ENCODE measurements at places on chromosomes 13 and 19.

GRCh38 chr13:48879432-48879831 is 96.3 kb upstream of the FNDC3A start:
- no peak for DNase-seq

GRCh38 chr19:3249408-3249807 is 24.9 kb downstream of the CELF5 start:
- DNase-seq = no peak

DNA sequence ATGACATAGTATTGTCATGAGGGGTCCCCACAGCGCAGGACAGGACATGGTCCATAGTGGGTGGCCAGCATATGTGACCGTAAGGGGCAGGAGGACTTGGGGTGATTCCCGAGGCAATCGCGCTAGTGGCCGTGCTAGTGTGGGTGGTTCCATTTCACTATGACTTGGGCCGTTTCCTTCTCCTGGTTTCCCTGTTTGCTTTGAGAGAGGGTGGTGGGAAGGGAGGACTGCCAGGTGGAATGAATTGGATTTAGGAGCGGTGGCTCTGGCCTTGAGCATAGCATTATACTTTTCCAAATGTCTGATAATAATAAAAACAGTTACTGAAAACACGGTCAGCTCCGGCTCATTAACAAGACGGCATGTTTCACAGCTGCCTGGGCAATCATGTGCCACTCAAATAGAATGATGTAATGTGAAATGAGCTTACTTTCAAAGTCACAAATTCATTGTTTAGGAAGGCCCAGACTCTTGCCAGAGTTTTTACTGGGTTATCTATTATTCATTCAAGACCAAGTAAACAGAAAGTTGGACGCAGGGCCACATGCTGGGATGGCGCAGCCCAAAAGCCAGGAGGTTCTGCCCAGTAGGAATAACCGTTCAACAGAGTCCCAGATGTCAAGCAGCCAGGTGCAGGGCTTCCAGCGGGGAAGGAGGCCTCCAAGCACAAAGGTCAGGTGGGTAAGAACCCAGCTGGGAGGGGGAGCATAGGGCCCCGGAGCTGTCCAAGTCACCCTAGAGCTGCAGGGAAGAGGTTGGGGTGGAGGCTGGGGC is 19.6 kb upstream of the SLC15A1 start:
- no peak for DNase-seq

GRCh38 chr13:82698383-82698782 is 1183.9 kb downstream of the SLITRK1 start:
- no peak for DNase-seq

DNA sequence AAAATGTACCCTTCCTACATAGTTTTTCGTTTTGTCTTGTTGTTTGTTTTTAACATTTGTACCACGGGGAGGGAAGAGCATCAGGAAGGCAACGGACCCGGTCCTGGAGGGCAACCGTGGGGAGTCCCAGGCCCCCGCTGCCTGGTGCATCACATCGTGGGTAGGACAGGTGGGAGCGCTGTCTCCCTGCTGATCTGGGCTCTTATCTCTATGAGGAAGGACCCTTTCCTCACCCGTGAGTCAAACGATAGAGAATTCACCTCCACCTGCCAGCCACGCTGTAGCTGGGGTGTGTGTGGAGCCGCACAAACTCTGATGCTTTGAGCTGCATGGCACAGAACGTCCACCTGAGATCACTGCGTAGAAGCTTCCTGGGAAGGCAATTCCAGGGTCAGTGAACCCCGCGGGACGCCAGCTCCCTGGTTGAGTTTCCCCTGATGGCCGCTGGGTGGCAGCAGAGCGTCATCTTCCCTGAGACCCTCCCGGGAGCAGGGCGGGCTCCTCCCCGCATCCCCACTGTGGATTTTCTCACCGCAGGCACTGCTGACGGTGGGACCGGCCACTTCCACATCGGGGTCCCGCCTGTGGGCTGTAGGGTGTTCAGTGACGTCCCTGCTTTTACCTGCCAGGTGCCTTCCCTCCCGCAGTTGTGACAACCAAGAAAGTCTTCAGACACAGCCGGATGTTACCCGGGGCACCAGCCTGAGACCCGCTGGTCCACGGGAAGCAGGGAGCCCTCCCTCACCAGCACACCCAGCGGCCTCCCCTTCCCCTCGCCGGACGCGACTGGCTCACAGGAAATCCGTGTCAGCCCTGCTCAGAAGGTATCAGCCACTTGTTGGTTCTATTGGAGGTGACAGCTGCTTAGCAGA is 54.7 kb downstream of the ZNF787 start:
- peak; percentile 80 for DNase-seq

- DNase-seq = peak; percentile 76
These were observed 2.7 kb downstream of the VSTM2B start for GRCh38 chr19:29528350-29528945.

DNA sequence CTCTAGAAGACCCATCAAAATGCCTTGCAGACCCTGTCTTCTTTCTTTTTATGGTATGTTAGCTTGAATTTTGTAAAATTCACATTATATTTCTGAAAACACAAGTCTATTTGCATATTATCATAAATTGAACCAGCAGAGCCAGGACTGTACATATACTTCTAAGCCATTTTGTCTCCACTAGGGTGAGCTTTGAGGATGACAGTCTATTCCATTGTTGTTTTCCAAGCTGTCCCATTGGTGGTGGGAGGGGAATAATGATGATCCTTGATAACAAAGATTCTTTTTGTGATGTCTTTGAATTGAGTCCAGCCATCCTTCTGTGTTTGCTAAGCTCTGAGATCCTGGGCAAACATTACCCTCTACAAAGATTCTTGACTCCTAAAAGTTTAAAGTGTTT is 359.3 kb upstream of the PCDH20 start:
- no peak for DNase-seq

DNA sequence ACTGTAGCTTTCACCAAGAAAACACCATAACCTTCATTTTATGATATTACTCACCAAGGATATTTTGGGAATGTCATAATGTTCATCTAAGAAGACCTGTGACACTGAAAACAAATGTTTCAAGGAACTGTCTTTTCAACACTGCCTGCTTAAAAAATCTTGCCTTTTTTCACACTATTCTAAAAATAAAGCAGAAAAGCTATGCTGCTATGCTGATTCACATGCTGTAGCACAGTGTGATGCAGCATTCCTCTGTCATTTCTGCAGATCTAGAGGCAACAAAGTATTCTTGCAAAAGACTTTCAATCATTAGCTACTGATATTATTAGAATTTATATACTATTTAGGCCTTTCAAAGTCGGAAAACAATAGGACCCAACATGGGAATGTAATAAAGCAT is 525.7 kb downstream of the UQCRFS1 start:
- DNase-seq = no peak

- DNase-seq = no peak
These were observed 716 bp downstream of the ZNF573 start for GRCh38 chr19:37778613-37779126.

DNA sequence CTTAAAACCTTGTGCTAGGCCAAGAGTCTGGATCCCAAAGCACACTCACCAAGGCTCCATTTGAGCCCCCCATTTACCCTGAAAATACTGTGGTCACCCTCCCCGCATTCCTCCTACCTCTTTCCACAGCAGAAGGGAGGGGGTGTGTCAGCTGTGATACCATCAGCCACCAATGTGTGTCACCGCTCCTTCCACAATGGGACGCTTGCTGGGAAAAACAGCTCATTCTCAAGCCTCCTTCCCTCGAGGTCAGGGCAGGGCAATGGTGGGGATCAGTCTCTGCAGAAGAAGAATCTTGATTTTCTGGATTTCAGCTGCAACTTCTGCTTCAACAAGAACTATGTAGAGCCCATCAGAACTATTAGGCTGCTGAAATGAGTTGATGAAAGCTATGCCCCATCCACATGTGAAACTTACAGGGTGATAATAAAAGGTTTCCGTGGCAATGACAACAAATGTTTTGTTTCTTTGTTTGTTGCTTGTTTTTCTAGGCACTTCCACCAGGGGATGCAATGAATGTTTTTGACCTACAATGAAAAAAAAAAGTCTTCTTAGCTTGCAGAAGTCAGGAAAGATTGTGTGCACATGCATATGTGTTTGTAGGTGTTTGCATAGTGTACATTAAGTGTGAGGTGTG is 26.4 kb upstream of the ZNF507 start:
- peak; percentile 35 for DNase-seq

GRCh38 chr19:34171539-34171876 is 796 bp upstream of the LSM14A start:
- DNase-seq = peak; percentile 3

DNA sequence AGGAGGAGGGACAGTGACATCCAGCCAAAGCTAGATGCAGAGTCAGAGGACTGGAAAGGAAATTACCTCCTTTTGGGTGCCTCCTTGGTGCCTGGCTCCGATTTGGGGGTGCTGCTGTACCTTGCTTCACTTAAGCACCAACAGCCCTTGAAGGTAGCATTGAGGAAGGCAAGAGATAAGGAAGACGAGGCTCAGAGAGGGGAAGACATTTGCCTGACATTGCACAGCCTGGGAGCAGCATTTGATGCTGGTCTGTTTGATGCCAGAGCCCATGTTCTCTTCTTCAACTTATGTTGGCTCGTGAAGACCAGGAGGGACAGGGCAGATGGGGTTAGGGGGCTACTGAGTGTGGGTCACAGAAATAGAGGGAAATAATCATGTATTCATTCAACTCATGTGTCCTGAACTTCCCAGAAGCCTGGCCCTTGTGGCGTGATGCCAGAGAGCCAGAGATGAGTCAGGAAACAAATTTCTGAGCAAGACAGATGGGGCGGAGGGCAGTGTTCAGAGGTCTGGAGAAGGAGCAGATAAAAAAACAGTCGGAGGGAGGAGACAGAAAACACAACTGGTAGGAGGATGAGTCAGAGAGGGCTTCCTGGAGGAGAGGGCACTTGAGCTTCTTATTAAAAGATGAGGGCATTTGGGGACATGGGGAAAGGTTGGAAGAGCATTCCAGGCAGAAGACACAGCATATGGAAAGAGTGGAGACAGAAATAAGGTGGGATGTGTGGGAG is 3.0 kb upstream of the C19orf81 start:
- no peak for DNase-seq

- DNase-seq = peak; percentile 41
These were observed 1.8 kb downstream of the VASP start for GRCh38 chr19:45508861-45509691.

DNA sequence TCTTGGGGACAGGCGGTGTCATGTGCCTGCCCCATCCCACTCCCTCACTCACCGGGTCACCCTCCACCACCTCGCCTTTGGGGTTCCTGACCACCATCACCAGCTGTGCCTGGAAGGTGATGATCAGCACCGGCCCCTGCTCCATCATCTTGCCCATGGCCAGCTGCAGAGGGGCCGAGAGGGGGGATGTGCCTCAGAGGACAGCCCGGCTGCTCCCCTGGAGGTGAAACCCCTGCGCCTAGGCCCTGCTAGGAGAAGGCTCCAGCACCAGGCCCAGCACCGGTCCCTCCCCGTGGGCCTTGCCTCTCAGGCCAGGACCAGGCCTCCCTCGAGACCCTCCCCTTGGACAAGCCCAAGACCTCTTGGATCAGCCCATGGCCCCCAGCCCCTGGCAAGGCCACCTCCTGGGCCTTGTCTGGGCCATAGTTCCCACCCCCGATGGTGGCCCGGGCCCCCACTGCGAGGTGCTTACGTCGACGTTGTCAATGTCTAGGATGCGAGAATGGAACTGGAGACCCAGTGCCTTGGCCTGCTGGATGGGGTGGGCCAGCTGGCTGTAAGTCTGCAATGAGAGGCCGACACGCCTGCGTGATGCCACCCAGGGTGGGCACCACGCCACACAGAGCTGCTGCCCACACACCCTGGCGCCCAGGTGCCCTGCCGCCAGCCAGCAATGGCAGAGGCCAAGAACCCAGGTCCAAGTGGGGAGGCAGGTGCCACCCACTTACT is 1.8 kb upstream of the CTXN1 start:
- DNase-seq = no peak

- DNase-seq = no peak
These were observed 625.3 kb upstream of the PRR20A start for GRCh38 chr13:56515441-56515840.

GRCh38 chr13:39415008-39415802 is 187.8 kb downstream of the LHFPL6 start:
- DNase-seq = peak; percentile 26

- no peak for DNase-seq
These were observed 385.1 kb downstream of the IRS2 start for GRCh38 chr13:109401307-109401706.

DNA sequence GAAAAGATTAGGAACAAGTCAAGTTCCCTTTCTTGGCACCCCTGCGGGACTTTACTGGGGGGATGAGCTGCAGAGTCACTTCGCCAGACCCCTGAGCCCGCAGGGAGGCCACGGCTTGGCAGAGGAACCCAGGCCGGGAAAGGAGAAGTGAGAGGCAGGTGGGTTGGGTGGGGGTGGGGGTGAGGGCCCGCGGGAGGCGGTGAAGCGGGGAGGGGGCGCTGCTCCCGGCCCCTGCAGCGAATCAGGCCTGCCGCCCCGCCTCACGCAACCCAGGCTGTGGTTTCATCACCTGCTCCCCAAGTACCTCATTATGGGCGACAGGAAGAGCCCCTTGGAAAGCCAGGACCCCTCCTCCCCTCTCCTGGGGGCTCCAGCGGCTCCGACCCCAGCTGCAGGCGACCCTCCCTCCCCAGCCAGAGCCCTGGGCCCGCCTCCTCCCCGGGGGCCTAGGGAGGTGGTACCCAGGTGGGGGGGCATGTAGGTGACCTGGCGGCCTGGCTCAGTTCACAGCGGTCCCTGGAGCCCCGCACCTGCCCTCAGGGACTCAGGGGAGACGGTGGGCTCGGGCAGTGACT is 9.5 kb downstream of the MEF2B start:
- DNase-seq = no peak

DNA sequence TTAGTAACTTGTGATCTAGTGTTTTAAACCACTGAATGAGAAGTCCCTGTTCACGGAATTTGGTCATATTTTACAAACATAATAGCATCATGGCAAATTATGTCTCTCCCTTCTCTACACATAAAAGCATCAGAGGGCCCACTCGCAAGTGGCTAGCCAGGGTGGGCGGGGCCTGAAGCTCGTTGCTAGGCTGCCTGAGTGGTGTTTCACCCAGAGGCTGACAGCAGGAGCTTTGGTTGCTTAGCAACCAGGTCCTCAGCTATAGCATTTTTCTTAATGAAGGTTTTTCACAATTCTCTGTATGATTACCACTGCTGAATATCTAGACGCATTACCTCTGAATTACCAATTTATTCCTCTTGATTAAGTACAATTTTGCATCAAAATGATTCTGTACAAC is 126.5 kb downstream of the NALCN start:
- DNase-seq = peak; percentile 64

GRCh38 chr19:623974-624373 is 9.4 kb downstream of the POLRMT start:
- no peak for DNase-seq

- no peak for DNase-seq
These were observed 5.7 kb upstream of the ZNF813 start for GRCh38 chr19:53461866-53462265.

DNA sequence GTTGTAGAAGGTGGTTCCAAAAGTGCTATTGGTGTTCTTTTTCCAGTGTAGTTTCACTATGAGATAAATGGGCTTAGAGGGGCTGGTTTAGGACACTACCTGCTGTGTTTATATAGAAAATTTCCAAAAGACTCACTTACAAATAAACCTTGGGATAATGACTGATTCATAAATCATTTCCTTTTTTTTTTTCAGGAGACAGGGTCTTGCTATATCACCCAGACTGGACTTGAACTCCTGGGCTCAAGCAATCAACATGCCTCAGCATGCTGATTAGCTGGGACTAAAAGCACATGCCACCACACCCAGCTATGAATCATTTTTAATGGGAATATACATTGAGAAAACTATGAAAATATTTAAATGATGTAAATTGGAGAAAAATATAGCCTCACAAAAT is 376.6 kb downstream of the PCDH9 start:
- DNase-seq = no peak
